ENCODE measurements at places on chromosomes 12 and 14.

DNA sequence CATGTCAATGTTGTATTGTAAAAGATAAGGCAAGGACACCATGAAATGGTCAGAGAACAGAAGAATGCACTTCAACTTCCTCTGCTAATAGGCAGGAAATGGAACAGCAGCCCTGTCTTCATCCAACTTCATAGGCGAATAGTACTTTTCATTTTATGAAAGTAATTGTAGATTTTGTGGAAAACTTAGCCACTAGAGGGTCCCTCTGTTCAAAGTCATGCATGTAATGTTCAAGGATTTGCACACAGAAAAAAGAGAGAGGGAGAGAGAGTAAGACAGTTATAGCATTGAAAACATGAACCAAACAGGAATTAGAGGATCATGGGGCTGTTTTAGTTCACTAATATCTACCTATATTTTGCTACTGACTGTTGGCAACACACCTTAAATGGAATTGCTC is 172.2 kb downstream of the FLRT2 start:
- no peak for DNase-seq

DNA sequence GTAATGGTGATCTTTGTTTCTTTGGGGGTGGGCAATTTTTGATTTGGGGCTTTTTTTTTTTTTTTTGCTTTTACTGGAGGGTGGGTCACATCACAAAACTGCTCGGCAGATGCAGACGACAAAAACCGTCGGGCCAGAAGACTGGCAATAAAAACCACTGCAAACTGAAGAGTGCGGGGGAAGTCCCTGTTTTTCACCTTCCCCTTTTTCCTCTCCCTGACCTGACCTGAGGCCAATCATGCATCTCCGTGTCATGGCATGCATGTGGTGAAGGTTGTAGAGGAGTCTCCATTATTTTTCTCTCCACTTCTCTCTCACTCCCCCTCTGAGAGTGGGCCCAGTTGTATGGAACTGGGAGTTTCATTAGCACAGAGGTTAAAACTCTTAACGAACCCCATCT is 57.5 kb downstream of the AP5M1 start:
- DNase-seq: no peak

DNA sequence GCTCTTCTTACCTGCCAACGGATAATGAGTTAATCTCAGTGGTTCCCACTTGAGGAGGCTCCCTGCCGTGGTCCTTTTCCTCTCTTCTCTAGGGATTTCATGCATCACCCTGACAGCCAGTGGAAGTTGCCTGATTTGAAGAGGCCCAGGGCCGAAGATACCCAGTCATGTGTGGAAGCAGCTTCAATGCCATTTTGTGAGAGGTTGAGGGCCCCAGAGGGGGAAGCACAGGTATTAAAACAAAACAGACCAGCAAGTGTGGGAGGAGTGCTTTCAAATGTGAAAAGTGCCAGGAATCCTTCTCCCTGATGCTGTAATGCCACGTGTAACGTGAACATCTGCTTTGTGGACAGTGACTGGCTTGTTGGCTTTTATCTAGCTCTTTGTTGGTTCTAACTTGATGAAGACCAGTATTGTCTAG is 1.5 kb downstream of the TCP11L2 start:
- DNase-seq: no peak

- no peak for DNase-seq
Measured at GRCh38 chr14:77543637-77544334, 45.2 kb upstream of the ISM2 start.

- DNase-seq: no peak
Measured at GRCh38 chr12:111174251-111174960, 194.5 kb downstream of the PHETA1 start.

- DNase-seq: no peak
Measured at GRCh38 chr12:118238888-118239287, 103.0 kb downstream of the PEBP1 start.

- DNase-seq: no peak
Measured at GRCh38 chr14:51744372-51745130, 92.8 kb downstream of the FRMD6 start.

- DNase-seq: no peak
Measured at GRCh38 chr14:91523972-91524371, 13.9 kb upstream of the PPP4R3A start.

- no peak for DNase-seq
Measured at GRCh38 chr14:53979747-53980642, 23.4 kb upstream of the BMP4 start.

GRCh38 chr14:38291681-38292467 is 36.0 kb upstream of the CLEC14A start:
- no peak for DNase-seq

- DNase-seq: no peak
Measured at GRCh38 chr14:104855532-104856090, 9.5 kb upstream of the CEP170B start.

DNA sequence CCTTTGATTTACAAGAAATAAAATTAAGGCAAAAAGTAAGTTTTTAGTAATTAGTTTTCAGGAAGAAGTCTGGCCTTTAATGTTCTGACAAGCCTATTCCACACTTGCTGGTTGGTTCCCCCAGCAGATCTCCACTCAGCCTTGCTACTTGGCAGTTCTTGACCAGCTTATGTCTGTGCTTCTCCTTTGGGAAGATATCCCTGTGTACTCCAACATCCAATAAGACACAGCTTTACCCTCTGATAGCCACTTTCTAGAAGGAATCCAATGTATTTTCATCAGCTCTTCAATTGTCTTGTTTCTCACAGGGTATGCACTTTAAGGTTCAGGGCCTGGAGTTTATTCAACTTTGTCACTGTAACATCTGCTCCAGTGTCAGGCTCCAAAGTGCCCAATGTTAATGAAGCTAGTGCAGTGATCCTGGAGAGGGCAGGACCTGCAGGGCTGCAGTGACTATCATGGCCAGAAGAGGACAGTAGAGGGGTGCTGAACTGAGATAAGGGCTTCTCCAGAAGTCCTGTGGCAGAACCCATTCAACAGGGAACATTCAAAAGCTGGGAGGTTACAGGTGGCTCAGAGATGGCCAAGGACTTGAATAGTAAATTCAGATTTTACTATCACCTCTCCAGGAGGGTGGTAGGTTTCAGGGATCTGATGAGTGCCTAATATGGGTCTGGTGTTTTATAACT is 22.9 kb downstream of the JKAMP start:
- peak; percentile 12 for DNase-seq

DNA sequence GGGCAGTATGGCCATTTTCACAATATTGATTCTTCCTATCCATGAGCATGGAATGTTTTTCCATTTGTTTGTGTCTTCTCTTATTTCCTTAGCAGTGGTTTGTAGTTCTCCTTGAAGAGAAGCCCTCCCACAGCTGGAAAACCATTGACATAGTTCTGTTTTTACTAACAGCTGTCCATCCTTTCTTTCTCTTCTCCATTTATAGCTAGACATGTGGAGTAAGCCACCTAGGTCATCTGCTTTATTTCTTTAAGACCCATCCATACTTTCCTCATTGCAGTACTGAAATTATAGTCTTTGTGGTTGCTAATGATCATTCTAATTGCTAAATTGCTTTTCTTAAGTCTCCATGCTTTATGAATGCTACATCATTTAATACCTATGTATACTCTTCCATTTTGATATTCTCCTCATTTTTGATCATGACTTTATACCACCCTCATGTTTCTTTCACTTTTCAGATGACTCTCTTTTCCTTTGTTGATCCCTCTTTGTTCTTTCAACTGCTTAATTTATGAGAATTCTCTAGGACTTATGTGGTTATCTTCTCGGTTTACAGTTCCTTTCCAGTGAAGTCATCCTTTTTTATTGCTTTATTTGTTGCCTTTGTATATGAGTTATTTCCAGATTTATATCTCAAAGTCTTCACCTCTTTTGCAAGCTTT is 114.2 kb downstream of the PCNX1 start:
- DNase-seq: no peak

GRCh38 chr12:41972196-41972595 is 172.5 kb downstream of the GXYLT1 start:
- no peak for DNase-seq
